Amniotic epithelial cell (primary cell): ENCODE measurements at places on chromosomes 2 and 18.

- no peak for DNase-seq
Observed at GRCh38 chr18:49859725-49860124, 46.4 kb upstream of the ACAA2 start.

DNA sequence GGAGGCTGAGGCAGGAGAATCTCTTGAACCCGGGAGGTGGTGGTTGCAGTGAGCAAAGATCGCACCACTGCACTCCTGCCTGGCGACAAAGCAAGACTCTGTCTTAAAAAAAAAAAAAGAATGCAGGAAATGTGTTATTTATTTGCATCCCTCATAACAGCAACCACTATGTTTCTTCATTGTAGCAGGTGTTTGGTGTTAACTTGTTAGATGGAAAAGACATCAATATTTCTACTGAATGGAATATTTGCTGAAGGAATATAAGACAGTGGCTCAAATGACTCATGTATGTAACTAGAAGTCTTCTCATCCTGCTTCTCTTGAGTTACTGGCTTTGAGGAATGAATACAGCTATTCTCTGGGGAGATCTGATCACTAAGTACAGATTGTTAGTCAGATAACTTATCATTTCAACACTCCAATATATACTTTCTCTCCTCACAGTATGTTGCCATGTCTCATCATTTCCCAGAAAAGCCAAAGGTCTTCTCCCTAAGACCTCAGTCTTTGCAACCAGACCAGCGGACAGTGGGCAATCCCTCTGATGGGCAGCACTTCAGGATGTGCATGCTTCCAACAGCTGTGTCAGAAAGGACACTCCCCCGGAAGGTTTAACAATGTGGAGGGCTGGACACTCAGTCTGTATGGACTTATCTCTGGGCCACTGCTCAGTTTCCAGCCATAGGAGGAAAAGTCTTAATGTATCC lies 104.4 kb upstream of the STK17B start:
- DNase-seq, result peak; percentile 53

DNA sequence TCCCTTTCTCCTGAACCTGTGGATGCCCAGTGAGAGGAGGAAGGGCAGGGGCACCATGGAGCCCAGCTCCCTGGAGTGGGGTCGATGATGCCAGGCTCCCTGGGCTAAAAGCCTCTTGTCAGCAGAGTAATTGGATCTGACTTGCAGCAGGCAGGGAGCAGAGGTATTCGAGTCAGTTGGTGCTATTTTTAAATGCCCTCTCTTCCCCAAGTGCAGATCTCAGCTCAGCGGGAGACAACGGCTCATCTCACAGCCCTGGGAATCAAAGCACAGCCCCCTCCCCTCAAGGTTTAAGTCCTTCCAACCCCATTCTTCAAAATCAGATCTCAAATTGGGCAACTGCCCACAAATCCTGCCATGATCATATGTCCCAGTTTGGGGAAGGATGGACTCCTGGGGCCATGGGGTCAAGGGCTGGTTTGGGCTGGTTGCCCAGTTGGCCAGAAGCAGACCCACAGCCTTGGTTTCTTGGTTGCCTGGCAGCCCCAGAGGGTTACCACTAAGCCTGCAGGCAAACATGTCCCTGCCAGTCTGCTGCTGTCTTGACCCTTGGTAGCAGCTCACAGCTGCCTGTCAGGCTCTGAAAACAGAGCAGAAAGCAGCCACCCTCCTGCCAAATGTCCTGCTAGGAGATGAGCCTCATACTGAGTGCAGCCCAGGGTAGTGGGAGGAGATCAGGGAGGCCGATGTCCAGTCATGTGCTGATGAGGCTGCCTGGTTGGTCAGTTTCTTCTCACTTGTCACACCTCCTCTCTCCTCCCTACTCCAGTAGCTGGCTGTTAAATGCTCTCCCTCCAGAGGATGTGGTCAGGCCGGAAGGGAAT lies 244.9 kb downstream of the LOXHD1 start:
- no peak for DNase-seq

DNA sequence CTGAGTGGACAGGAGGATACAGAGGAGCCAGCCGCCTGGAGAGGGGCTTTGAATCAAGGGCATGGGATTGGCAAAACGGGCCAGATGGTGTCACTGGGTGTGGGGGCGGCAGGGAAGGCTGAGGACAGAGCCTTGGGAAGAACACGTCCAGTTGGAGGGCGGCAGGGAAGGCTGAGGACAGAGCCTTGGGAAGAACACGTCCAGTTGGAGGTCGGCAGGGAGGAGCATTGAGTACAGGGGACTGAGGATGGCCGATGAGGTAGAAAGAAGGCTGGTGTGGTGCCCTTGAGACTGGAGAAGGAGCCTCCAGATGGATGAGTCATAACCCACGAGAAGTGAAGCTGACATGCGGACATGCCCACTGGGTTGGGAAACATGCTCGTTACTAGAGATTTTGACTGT lies 4.5 kb downstream of the HES6 start:
- DNase-seq, result peak; percentile 81

DNA sequence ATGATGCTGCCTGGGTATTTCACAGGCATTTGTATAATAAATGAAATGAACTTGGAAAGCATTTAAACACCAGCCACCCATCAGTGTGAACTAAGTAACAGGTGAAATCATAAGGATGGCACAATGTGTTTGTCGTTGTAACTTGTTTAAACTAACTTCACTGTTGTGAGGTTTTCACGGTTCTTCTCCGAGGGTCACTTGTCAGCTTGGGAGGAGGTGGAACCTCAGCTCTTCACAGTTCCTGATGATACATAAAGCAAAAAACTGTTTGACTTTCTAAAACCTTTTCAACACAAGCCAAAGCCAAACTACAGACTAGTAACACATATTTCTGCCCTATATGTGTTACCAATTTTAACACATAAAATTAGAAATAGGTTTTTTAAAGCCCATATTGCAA lies 13.1 kb downstream of the TMEM18 start:
- no peak for DNase-seq

DNA sequence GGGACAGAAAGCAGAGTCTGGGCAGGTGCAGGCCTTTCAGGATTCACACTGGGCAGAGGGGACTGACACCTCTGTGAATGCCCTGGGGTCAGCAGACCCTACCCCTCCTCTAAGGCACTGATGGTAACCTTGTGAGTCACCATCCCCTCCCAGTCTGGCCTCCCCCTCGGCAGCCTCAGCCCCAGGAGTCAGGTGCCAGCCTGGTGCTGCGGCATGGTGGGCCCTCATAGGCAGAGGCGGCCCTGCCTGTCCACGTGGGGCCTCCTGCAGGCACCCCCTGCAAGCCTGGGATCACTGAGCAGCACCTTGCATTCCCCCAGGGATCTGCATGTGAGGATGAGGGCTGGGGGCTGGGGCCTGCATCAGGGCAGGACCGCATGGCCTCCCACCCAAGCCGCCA lies 4.8 kb upstream of the GPR17 start:
- no peak for DNase-seq

DNA sequence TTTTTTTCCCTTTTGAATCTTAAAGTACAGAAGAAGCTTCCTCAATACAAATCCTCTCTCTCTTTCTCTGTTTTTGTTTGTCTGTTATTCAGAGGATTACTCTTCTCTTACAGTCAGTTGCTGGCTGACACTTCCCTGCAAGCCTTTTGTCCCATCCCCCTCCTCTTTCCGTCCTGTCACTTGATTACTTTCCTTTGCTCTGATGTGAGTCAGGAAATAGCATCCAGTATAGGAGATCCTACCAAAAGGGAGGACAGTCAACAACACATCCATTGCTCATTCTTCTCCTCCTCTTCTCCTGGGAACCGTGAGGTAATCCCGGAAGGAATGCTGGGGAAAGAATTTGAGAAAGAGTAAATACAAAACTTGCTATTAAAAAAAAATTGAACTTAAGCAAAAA lies 79.3 kb upstream of the SCN7A start:
- peak; percentile 60 for DNase-seq

DNA sequence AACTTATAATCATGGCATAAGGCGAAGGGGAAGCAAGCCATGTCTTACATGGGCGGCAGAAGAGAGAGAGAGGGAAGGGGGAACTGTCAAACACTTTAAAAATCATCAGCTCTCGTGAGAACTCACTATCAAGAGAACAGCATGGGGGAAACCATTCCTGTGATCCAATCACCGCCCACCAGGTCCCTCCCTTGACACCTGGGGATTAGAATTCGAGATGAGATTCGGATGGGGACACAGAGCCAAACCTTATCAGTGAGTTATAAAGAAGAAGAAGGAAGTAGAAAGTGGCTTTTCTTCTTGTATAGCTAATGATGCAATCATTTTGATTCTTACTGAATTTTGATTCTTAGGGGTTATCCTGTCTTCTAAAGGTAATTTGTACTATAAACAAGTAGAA lies 51.4 kb downstream of the SMCHD1 start:
- no peak for DNase-seq

DNA sequence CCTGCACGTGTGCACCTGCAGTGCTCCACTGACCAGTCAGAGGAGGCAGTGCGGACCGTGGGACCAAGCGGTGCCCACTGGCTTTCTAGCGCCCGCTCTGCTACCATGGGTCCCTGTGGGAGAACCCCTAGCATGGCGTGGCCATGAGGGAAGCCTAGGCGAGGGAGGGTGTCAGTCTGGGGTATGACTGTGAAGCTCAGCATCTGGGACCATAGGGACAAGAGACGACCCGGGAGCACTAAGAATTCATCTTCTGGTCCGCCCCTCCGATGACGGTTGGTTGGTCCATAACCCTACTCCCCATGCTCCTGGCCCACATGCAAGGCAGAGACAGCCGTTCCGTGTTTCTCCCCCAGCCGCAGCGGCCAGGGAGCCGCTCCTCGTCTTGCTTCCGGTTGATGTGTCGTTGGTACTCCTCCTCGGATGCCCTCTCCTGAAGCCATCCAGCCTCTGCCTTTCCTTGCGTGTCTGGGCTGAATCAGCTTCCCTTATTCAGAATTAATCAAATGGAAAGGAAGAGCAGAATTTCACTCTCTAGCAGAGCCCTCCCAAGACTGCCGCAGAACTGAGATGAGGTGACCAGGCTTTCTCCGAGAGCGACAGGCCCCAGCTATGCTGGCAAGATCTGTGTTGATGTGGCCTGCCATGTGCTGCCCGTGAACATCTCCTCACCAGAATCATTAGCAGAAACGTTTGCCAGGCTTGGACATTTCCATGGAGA lies 23.0 kb downstream of the COX7A2L start:
- no peak for DNase-seq

- DNase-seq, result no peak
Observed at GRCh38 chr2:54249629-54250028, 6.4 kb downstream of the TSPYL6 start.

GRCh38 chr2:20175267-20175666 lies 49.7 kb downstream of the SDC1 start:
- DNase-seq, result no peak

DNA sequence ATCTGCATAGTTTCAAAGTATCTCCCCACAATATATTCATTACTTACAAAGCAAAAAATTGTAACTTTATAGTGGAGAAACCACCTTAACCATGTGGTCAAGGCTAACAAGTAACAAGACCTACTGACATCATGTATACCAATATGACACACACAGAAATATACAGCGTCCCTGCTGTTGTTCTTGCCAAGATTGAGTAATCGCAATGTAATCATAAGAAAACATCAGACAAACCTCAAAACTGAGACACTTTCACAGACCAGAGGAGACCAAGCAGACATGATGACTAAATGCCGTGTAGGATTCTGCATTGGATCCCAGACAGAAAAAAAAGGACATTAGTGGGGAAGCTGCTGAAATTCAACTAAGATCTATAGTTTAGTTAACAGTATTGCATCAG lies 123.0 kb downstream of the ACAA2 start:
- peak; percentile 96 for DNase-seq

DNA sequence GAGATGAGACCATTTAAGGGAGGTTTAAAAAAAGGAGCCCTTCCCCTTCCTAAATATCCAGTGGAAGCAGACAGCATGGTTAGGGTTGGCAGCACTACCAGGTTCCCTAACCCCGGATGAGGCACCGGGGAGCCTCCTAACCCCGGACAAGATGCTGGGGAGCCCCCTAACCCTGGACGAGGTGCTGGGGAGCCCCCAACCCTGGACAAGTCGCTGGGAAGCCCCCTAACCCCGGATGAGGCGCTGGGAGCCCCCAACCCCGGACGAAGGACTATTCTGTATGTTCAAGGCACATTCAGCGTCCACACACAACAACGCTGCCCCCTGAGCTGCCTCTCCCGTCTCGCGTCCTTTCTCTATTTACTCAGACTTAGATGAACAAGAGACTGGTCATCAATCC lies 51.9 kb downstream of the ANKMY1 start:
- no peak for DNase-seq

- no peak for DNase-seq
Observed at GRCh38 chr2:58039170-58039611, 7.4 kb upstream of the VRK2 start.

GRCh38 chr2:12456293-12457106 lies 260.2 kb upstream of the TRIB2 start:
- peak; percentile 100 for DNase-seq
